Endothelial cell of umbilical vein (primary cell): ENCODE measurements at places on chromosomes 5 and 9. TPM values are rescaled to one million over a fixed set of nuclear protein-coding genes. Genes with fewer than 3 reads are reported as not detected.

The CNTFR gene
- polyA plus RNA-seq, result not detected in 2 replicates

The GLRA1 gene
- polyA plus RNA-seq, result not detected in 2 replicates

The SPINK7 gene
- polyA plus RNA-seq, result not detected in 2 replicates

The SLCO6A1 gene
- not detected in 2 replicates for polyA plus RNA-seq

The RNF180 gene
- 0.62 and 0.65 TPM in 2 replicates for polyA plus RNA-seq

The TAF1L gene
- not detected in 2 replicates for polyA plus RNA-seq

The SHISAL2B gene
- polyA plus RNA-seq, result not detected in 2 replicates

DNA sequence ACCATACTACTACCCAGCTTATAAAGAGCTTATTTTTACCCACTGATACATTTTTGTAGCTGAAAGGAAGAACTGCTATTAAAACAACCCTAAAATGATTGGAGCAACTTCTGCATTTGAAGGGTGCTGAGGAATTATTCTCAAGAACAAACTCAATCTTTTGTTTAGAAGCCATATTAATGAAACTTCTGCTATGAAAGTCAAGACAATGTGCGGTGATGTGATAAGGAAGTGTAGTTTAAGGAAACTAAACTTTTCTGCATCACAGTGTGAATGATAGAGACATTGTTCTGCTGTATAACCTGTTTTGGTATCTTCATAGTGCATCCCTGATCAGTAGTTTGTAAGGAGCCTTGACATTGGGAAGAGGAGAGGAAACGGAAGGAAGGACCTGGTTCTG, 408.5 kb downstream of the TMEM38B start:
- H3K4me3 ChIP-seq, result no peak overlapping the region
- no peaks in the 10 kb centered on the region for H3K27me3 ChIP-seq
- no peak for DNase-seq
- H3K27ac ChIP-seq, result no peak overlapping the region
- no peaks in the 10 kb centered on the region for H3K4me1 ChIP-seq

- no peak for DNase-seq
- H3K4me3 ChIP-seq, result no peak overlapping the region
- no peaks in the 10 kb centered on the region for H3K27me3 ChIP-seq
- H3K4me1 ChIP-seq, result peaks cover 15% of the 10 kb centered on the region
These were observed 82.6 kb downstream of the AOPEP start for GRCh38 chr9:94808926-94809700.

- peak; percentile 5 for DNase-seq
- peak overlapping the region; percentile 1 for H3K27ac ChIP-seq
- H3K27me3 ChIP-seq, result no peaks in the 10 kb centered on the region
- H3K36me3 ChIP-seq, result no peaks in the 10 kb centered on the region
These were observed 44.2 kb downstream of the PLGRKT start for GRCh38 chr9:5393497-5393896.

DNA sequence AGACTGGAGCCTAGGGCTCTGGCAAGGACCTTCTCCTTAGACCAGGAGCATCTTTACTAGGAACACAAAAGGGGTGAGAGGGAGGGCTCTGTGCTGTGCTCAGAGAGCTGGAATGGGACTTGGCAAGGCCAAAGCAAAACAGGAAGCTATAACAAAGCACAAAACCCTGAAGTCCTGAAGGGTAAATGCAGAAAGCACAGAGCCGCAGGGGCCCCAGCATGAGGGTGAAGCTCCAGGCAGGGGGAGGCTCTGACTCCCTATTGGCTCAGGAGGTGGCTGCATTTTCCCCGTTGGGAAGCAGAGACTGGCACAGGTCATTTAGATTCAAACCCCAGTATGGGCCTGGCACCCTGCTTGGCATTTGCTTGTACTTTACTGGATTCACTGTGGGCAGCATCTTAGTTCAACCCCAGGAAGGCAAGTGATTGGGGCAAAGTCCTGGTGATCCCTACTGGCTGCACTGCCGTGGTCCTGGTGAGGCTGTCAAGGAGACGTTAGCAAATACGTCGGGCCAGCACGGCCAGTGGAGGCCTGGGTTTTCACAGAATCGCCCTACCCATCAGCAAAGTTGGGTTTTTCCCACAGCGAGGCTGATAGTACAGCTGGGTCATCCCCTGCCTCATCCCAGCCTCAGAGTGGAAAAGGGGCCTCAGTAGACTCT, 46.3 kb downstream of the GGTA1 start:
- H3K36me3 ChIP-seq, result no peaks in the 10 kb centered on the region
- peak; percentile 42 for DNase-seq
- peaks cover 5% of the 10 kb centered on the region for H3K27me3 ChIP-seq
- H3K4me1 ChIP-seq, result no peaks in the 10 kb centered on the region

DNA sequence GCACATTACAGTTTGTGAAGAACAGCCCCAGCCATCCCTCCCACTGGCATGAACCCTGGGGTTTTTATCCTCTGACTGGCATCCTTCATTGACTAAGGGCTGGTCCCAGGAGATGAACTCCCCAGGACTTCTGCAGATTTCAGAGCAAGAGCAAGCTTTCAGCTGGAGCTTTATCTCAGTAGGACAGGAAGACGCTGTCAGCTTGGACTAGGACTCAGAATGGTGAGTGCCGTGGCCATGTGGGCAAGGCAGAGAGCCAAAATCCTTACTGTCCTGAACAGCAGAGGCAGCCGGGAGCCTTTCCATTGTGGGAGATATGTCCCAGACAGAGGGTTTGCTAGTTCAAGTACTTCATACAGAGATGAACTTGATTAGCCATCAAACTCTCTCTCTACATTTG, 3.2 kb upstream of the ACOT12 start:
- no peak overlapping the region for H3K27ac ChIP-seq
- no peaks in the 10 kb centered on the region for H3K36me3 ChIP-seq
- no peak overlapping the region for H3K4me3 ChIP-seq
- peak; percentile 12 for DNase-seq

- H3K27me3 ChIP-seq, result no peaks in the 10 kb centered on the region
- H3K4me1 ChIP-seq, result peaks cover 16% of the 10 kb centered on the region
- no peak overlapping the region for H3K4me3 ChIP-seq
- no peaks in the 10 kb centered on the region for H3K36me3 ChIP-seq
- DNase-seq, result peak; percentile 96
These were observed 23.8 kb downstream of the SVEP1 start for GRCh38 chr9:110555551-110556331.

DNA sequence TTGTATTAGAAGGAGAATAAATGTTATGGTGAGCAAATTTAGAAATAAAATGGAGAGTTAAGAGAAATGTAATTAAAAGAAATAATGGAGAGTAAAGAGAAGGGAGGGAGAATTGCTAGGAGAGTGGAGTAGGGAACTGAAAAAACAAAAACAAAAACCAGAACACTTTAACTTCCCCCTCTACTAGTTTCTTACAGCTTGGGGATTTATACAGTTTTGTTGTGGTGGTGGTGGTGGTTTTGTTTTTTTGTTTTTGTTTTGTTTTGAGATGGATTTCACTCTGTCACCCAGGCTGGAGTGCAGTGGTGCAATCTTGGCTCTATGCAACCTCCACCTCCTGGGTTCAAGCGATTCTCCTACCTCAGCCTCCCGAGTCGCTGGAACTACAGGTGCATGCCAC, 322.4 kb downstream of the TMEM167A start:
- H3K4me3 ChIP-seq, result no peak overlapping the region
- H3K27me3 ChIP-seq, result no peaks in the 10 kb centered on the region
- no peaks in the 10 kb centered on the region for H3K36me3 ChIP-seq
- no peaks in the 10 kb centered on the region for H3K4me1 ChIP-seq
- DNase-seq, result no peak

GRCh38 chr9:133032171-133032570, 1.4 kb downstream of the GTF3C5 start:
- H3K27ac ChIP-seq, result no peak overlapping the region
- H3K4me1 ChIP-seq, result peaks cover 8% of the 10 kb centered on the region
- H3K27me3 ChIP-seq, result no peaks in the 10 kb centered on the region
- H3K4me3 ChIP-seq, result no peak overlapping the region

DNA sequence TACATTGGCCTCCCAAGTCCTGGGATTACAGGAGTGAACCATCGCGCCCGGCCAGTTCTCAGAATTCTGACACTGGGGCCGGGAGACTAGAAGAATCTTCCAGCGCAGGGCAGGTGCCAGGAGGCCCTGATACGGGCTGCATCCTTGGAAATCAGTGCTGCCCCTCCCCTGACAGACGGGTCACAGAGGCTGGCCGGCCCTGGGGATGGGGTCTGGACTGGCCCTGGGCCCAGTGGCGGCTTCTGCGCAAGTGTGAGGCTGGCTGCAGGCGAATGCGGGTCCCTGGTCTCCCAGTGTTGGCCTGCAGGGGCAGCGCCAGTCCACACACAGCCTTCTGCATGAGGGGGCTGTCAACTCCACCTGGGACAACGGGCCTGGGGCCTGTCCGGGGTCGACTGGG, 831 bp upstream of the TBC1D9B start:
- H3K27ac ChIP-seq, result no peak overlapping the region
- no peaks in the 10 kb centered on the region for H3K27me3 ChIP-seq
- DNase-seq, result no peak
- peaks cover 5% of the 10 kb centered on the region for H3K36me3 ChIP-seq
- no peak overlapping the region for H3K4me3 ChIP-seq
- H3K4me1 ChIP-seq, result peaks cover 29% of the 10 kb centered on the region

DNA sequence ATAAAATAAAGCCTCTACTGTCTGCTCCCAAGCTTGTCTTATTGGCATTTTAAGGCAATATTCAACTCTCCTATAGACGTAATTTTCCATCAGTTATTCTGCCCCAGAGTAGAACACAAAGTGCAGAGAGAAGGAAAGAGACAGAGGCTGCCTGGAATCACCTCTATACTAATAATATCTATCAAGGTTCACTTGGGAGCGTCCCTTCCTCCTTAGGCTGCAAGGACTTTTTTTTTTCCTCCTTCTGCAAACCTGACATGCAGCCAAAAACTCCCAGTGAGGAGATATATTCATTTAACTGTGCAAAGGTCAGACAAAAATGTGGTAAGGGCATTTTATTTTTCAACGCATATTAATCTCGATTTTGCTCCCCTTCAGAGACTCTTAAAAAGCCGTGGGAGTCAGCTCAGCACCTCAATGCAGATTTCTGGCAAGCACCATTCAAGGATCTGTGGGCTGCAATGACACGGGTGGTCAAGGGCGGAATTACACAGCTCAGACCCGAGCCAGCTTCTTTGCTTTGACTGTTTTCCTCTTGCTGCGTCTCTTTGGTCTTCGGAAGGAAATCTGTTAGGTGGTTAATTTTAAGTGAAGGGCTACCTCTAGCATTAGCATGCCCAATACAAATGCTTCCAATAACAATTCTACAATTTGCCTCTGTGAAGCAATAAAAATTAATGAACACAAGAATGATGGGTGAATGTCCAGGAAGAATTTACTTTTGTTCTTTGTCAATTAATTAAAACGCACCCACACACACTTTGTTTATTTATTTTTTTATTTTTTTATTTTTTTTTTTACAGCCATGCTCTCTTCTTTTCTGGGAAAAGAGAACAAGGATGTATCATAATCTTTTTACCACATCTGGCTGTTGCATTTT, 587.7 kb upstream of the GRAMD2B start:
- H3K27ac ChIP-seq, result no peak overlapping the region
- H3K4me1 ChIP-seq, result no peaks in the 10 kb centered on the region
- no peaks in the 10 kb centered on the region for H3K36me3 ChIP-seq

- no peak for DNase-seq
- no peak overlapping the region for H3K4me3 ChIP-seq
These were observed 534.6 kb downstream of the NTRK2 start for GRCh38 chr9:85204176-85204575.

DNA sequence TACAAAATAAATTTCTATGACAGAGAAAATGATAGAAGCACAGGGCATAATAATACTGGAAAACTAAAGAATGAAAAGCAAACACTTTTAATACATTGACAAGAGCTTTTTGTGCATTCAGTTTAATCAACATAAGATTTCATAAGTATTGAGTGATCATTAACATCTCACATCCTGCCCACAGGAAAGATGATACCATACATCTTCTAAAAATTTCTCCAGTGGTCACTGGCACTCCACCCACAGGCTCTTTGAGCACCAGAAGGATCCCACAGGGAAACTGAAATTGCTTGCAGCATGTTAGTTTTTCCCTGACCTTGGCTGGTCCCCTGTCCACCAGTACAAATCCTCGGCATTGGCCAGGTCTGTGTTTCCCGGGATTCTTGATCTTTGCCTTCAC, 186.0 kb downstream of the CEMIP2 start:
- no peak overlapping the region for H3K4me3 ChIP-seq
- no peaks in the 10 kb centered on the region for H3K36me3 ChIP-seq
- H3K27me3 ChIP-seq, result no peaks in the 10 kb centered on the region
- H3K4me1 ChIP-seq, result no peaks in the 10 kb centered on the region

- peak overlapping the region; percentile 98 for H3K27ac ChIP-seq
- peaks cover 67% of the 10 kb centered on the region for H3K4me1 ChIP-seq
- DNase-seq, result peak; percentile 49
- no peak overlapping the region for H3K4me3 ChIP-seq
- H3K27me3 ChIP-seq, result no peaks in the 10 kb centered on the region
These were observed 79.1 kb downstream of the ZNF618 start for GRCh38 chr9:113955076-113955752.

DNA sequence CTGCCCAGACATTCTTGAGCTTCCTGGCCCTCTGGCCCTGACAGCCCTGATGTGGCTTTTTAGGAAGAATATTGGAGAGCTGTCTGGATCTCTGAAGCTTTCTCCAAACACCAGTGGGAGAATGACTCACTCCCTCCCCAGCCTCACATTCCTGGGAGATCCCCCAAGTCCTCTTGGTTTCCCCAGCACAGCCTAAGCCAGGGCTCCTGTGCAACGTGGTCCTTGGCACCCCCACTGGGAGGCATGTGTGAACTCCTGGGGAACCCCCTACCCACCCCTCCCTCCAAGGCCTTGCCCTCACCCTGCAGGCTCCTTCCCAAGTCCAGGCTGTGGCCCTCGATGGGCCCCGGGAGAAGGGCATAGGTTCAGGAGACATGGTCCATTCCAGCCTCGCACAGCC, 12.7 kb downstream of the GLIPR2 start:
- H3K27ac ChIP-seq, result peak overlapping the region; percentile 69
- peak; percentile 42 for DNase-seq
- no peaks in the 10 kb centered on the region for H3K36me3 ChIP-seq
- no peak overlapping the region for H3K4me3 ChIP-seq
- peaks cover 37% of the 10 kb centered on the region for H3K4me1 ChIP-seq

DNA sequence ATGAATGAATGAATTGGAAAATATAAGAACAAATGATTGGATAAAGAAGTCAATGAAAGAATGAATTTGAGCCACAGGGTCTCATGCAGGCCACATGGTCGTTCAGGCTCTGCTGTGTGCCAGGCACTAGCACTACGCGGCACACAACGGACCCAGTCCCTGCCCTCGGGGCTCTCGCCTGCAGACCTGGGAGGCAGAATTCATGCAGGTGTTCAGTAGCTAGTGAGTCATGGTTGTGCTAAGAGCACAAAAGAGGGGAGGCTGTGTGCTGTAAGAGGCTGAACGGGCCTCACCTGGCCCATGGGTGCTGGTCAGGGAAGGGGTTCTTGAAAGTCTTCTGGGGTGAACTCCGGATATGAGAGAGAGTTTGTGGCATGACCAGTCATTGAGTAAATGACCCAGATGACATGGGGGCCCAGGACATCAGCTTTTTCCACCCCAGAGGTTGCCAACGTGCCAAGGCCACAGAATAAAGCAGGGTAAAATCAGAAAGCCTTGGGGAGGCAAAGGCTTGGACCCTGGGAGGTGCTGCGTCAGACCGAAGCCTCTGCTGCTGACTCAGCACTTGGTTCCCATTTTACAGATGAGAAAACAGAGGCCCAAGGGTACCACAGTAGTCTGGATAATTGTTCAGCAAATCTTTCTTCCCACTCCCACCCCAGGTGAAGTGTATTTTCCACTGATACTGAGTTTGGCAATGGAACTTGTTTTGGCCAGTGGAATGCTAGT, 264.3 kb upstream of the MVB12B start:
- H3K36me3 ChIP-seq, result no peaks in the 10 kb centered on the region
- no peak for DNase-seq
- no peak overlapping the region for H3K4me3 ChIP-seq
- H3K27me3 ChIP-seq, result no peaks in the 10 kb centered on the region
- no peak overlapping the region for H3K27ac ChIP-seq
- H3K4me1 ChIP-seq, result no peaks in the 10 kb centered on the region

- H3K36me3 ChIP-seq, result no peaks in the 10 kb centered on the region
- no peak for DNase-seq
- no peaks in the 10 kb centered on the region for H3K27me3 ChIP-seq
These were observed 41.6 kb upstream of the TMEM215 start for GRCh38 chr9:32741706-32742105.
